ENCODE measurements at places on chromosomes 4 and X.

- no peak for DNase-seq
Observed at GRCh38 chr4:8765084-8765483, 106.6 kb downstream of the HMX1 start.

DNA sequence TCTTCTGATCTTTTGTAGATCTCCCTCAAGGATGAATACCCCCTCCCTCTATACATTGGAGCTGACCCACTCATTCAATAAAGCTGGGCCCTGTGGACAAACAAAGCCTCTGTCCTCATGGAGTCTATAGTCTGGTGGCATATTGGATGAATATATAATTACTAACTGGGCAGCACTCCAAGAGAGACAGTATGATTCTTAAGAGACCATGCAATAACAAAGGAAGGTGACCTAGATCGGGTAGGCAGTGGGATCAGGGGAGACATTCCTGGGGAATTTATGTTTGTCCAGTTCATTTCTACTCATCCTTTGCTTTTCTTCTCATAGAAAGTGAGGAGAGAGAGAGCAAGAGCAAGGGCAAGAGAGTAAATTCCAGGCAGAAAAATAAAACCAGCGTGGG, 23.5 kb upstream of the CXCL13 start:
- no peak for DNase-seq

GRCh38 chr4:163166041-163166579, 580 bp downstream of the NAF1 start:
- DNase-seq: peak; percentile 28

DNA sequence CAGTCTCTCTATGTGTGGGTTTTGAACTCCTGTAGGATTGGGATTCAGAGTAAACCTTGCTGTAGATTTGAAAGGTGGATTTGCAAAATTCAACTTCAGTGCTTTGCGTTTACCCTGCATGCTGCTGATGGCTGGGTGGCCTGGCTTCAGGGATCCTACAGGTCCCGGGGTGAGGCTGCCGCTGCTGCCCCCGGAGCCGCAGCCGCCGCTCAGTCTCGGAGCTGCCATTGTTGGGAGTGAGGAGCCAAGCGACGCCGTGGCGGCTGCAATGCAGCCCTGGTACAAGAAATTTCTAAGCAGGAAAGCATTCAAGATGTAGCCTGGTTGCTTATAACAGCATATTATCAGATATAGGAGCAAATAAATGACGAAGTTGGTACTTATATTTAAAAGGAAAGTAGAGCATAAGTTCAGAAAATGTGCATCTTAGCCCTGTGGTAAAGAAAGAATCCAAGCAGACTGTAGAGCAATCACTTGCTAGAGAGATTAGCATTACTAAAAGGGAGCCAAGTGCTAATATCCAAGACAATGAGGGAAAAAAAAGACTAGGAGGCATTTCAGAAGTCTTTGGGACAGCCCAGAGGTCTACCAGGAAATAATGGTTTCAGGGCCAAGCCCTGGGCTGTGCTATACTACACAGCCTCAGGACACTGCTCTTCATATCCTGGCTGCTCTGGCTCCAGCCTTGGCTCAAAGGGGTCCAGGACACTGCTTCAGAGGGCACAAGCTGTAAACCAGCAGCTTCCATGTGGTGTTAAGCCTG, 36.9 kb upstream of the CHIC1 start:
- no peak for DNase-seq

DNA sequence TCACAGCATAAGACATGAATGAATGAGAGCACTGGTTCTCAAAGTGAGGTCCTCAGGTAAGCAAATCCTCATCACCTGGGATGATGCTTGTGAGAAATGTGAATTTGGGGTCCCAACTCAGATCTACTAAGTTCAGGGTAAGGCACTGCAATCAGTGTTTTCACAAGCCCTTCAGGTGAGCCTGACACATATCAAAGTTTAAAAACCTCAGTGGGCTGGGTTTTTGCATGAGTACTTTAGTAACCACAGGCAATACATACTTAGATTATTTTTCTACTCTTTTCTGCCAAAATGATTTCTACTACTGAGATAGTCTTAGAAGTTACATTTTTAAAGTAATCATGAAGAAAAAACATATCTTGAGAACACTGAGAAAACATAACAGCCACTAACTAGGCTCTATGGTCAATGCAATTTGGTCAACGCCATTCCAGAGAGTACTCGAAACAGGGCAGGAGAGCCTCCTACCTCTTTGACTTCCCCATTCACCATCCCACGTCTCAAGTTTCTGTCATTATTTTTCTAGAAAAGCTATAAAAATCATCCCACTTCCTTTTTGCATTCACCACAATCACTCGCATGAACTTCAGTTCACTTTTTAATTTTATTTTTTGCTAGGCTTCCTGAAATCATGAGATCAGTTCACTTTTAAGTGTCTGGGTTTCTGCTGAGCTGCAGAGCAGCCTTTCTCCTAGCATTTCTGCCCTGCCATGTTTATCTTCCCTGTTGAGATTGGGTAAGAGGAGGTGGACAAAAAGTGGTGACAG, 73.8 kb downstream of the MFAP3L start:
- DNase-seq: no peak

DNA sequence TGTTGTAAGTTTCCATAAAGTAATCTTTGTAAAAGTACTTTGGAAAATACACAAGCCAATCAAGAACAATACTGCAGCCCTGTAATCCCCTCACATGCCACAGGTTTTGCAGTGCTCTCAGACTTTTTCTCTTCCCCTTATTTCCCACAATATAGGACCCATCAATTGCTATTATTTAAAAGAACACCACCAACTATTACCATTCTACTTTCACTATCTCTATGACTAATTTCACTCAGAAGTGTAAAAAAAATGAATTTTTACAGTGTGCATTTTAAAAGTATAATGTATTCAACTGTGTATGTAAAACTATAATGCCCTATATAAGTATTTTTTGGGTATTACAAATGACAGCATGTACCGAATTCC, 1.7 kb downstream of the ATP8A1 start:
- DNase-seq: no peak

GRCh38 chr4:2276581-2277325, 14.8 kb upstream of the MXD4 start:
- peak; percentile 35 for DNase-seq

GRCh38 chr4:186820391-186820891, 96.8 kb upstream of the FAT1 start:
- DNase-seq: no peak

- DNase-seq: no peak
Observed at GRCh38 chr4:150863456-150863855, 151.6 kb downstream of the LRBA start.

- DNase-seq: no peak
Observed at GRCh38 chr4:116752027-116752426, 333.3 kb downstream of the TRAM1L1 start.

- no peak for DNase-seq
Observed at GRCh38 chrX:43707812-43708548, 51.9 kb downstream of the MAOA start.

DNA sequence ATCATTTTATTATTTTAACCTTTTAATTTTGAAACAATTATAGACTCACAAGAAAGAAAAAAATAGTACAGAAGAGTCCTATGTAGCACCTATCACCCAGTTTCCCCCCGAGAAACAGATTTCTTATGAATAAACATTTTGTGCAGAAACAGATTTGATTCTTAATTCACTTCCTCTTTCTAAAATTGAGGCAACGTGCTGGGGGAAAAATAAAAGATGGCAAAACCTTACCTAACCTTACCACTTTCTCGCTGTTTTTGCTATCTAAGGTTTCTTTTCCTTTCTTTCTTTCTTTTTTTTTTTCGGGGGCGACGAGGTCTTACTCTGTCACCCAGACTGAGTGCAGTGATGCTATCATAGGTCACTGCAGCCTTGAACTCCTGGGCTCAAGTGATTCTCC, 4.3 kb upstream of the CLNK start:
- DNase-seq: no peak

- no peak for DNase-seq
Observed at GRCh38 chrX:17413228-17413627, 38.2 kb downstream of the NHS start.

GRCh38 chr4:70571772-70572171, 20.3 kb upstream of the AMBN start:
- DNase-seq: no peak

DNA sequence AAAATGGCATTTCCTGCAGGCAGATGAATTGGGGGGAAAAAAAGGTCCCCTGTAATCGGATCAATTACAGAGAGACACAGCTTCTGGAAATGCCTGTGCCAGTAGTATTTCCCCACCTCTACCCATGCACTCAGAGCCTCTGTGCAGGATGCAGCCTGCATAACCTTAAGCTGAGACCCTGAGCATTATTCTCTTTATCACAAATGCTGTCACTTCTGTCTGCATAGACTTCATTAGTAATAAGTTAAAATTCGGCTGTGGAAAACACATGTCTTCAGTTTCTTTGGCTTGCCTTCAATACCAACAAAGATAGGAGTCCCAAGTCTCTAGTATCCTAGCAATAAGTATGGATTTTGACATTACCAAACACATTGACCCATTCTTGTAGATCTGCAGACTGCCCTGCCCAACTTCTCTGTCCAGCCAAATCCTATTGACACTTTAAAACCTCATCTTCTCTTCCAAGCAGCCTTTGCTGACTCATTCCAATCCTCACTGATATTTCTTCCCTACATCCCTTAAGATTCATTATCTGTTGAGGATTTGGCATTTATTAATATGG, 70.8 kb downstream of the LUZP4 start:
- DNase-seq: no peak

DNA sequence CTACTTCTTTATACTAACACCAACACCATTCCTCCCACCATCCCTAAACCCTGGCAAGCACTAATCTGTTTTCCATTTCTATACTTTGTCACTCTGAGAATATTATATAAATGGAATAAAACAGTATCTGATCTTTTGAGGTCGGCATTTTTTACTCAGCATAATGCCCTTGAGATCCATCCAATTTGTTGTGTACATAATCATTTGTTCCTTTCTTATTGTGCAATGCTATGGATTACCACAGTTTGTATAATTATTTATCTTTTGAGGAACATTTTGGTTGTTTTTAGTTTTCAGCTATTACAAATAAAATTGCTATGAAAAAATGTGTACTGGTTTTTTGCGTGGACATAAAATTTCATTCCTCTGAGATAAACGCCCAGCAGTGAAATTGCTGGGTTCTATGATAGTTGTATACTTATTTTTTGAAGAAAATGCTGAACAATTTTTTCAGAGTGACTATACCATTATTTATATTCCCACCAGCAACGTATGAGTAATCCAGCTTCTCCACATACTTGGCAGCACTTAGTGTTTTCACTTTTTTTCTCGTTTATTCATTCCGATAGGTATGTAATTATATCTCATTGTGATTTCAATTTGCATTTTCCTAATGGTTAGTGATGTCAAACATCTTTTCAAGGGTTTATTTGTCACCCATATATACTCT, 154.3 kb upstream of the DCAF8L1 start:
- DNase-seq: no peak

DNA sequence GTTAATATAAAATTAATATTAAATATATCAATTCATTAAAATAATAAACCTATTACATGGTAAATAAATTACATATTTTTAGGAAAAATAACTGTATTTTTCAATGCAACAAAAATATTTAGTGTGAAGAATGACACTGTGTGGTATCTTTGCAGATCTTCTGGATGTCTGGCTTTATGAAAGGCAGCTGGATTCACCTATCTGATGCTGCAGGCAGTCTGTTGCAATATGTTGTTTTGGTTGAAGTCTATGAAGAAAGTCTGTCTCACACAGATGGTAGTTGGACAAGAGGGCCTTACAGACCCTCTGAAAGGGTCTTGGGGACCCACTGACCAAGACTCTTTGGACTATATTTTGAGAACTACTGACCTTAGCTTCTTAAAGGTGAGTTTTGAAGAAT, 89.1 kb upstream of the TMEM150C start:
- DNase-seq: no peak

DNA sequence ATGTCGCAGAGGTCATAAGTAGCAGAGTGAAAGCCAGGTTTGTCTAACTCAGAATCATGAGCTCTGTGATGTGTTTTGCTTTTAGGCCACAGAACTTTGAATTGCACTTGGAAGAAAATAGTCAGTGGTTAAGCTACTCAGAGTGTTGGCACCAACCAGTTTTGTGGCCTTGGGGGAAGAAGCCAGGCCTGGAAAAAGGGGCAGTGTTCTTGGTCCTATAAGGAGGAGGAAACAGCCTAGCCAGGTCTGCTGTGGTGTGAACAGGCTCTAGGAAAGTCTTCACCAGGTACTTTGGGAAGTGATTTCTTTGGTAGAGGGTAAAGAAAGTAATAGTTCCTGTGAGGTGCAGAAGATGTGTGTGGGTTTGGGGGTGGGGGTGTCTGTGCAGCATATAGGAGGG, 49.2 kb downstream of the FHIP1A start:
- DNase-seq: no peak

DNA sequence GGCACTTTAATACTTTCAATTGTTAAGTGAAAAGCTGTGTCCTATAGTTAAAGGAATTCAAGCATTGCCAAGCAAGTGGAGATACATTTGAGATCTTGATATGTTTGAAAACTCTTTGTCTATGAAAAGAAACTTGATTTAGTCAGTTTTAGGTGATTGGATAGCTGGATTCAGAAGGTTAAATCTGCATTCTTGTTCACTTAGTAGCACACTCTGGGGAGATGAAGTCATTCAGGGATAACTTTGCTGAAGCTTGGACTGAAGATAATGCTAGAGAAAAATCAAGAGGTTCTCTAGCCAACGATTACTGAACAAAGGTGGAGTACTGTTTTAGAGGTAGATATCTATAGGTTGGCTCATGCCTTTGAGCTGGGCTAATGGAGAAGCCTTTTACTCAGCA, 90.6 kb downstream of the DCAF8L2 start:
- no peak for DNase-seq

DNA sequence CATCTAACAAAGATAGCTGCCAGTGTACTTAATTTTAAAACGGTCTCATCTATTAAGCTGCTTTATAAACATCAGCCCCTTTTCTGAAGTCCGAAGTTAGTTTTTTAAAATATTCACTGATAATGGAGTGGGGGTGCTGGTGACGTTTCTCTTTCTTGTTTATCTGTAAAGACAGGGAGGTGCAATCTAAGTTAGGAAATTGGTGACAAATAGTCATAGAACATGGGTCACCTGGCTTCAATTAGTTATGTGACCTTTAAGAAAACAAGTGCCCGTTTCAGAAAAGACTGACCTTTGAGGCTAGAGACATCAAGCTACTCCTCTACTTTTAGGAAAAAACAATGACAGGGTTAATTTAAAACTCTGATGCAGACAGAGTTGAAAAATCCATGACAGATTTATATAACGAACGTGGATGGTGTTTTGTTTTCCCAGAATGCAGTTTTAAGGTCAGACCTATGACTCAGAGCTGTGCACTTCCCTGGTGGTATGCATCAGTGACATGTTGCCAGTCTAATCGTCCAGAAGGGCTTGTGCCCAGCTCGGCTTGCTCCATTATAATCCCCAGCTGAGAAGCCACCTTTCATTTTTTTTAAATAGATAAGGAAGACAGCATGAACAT, 38.2 kb downstream of the FHL1 start:
- no peak for DNase-seq

GRCh38 chr4:8836664-8837171, 34.9 kb downstream of the HMX1 start:
- no peak for DNase-seq

- no peak for DNase-seq
Observed at GRCh38 chr4:189374176-189374575, 566.5 kb upstream of the FRG1 start.

GRCh38 chr4:6342530-6343293, 73.1 kb downstream of the WFS1 start:
- DNase-seq: no peak

Measured in naive thymus-derived CD8-positive, alpha-beta T cell (primary cell).